ENCODE measurements at places on chromosomes 6 and 20. TPM values are rescaled to one million over a fixed set of nuclear protein-coding genes. Genes with fewer than 3 reads are reported as not detected.

The MEI4 gene
- not detected for total RNA-seq

The SPAG4 gene
- 3.0 TPM for total RNA-seq

The ZNF831 gene
- total RNA-seq = not detected

The CNKSR3 gene
- 15.3 TPM for total RNA-seq

The BPIFB1 gene
- not detected for total RNA-seq

DNA sequence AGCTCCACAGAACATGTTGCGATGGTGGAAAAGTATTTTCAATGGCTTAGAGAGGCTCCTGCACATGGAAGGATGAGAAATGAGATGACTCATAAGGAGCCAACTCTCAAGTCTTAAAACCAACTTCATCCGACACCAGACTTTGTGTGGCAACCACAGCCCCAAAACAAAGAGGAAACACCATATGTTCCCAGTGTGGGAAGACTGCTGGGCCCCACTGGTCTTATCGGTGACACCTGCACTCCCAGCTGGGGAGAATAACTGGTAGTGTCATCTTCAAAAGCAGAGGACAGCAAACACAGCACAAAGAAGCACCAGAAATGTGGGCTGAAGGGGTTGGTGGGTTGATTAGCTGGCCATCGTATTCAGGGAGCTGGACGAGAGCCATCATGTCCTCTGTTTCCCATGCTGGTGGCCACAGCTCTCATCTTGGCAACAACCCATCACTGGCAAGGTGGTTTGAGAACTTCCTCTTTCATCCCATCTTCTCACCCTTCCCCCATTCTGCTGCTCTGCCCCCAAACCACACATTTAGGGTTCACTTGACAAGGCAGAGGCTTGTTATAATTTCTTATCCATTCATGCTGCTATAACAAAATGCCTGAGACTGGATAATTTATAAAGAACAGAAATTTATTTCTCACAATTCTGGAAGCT lies 46.0 kb upstream of the TASP1 start:
- no peak for DNase-seq

- DNase-seq = no peak
Measured at GRCh38 chr6:122747573-122747972, 31.9 kb upstream of the FABP7 start.

GRCh38 chr6:28696167-28696566 lies 170.5 kb downstream of the GPX5 start:
- no peak for DNase-seq

- DNase-seq = no peak
Measured at GRCh38 chr6:170067923-170068360, 222.9 kb downstream of the DLL1 start.

GRCh38 chr6:7100753-7101081 lies 7.0 kb upstream of the RREB1 start:
- DNase-seq = no peak

GRCh38 chr6:124796464-124796970 lies 165.7 kb upstream of the RNF217 start:
- no peak for DNase-seq

- no peak for DNase-seq
Measured at GRCh38 chr6:73826571-73826970, 130.6 kb downstream of the CD109 start.

GRCh38 chr6:135075018-135075417 lies 20.4 kb upstream of the HBS1L start:
- no peak for DNase-seq

Measured in HFFc6 (cell line).